Ascending aorta (tissue), 2 donors: ENCODE measurements at places on chromosomes 6 and 20.

GRCh38 chr6:139436200-139436956, 61.9 kb upstream of the CITED2 start:
- DNase-seq: no peak

- no peak for DNase-seq
Observed at GRCh38 chr6:94645191-94645590, 932.1 kb upstream of the MANEA start.

- DNase-seq: no peak
Observed at GRCh38 chr20:58168843-58169242, 59.6 kb downstream of the ANKRD60 start.

DNA sequence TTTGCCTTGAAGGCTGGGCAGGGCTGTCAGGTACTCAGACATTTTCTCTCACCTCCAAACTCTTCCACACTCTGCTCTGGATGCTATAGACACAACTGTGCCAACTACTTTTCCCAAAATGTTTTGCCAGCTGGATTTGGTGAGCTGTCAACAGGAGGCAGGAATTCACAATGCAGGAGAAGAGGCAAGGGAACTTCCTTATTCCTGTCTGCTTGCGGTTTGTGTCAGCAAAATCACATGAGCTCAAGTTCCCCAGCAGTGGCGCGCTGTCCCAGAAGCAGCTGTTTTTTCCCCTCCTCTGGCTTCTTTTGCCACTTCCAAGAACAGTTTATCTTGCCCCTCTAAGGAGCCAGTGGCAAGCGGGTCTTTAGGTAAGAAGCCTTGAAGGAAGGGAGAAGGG, 608.2 kb downstream of the PRKN start:
- DNase-seq: no peak

DNA sequence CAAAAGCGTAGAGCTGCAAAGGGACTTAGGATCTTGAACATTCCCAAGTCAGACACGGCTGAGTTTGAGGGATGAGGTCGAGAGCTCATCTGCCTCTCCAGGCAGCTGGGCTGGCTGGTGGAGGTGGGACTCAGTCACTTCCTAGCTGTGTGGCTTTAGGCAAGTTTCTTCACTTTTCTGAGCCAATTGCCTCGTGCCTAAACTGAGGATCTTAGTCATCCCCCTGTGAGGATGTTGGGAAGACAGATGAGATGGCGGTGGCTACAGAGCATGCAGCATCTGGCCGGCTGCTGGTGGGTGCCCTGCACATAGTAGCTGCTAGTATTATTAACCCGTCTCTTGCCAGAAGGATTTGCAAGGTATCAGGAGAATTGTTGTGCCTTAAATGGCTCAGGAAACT, 27.5 kb downstream of the TFAP2C start:
- DNase-seq: no peak

DNA sequence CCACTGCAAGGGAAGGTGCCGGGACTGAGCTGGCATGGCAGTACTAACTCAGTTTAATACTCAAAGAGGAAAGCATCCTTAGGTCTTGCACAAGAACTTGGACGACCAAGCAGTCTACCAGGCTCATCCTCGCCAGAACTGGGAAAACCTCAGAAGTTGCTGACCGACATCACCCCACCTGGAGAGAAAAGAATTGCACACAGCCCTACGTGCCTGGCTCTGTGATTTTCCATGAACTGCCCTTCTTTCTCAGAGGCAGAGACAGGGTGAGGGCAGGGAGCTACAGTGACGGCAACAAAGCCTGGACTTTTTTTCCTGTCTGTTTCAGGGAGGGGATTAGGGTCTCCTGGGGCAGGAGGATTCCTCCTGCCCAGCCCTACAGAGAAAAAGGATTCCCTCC, 8.0 kb downstream of the JAG1 start:
- DNase-seq: no peak

GRCh38 chr20:55417836-55418235, 587.5 kb downstream of the CBLN4 start:
- DNase-seq: no peak

DNA sequence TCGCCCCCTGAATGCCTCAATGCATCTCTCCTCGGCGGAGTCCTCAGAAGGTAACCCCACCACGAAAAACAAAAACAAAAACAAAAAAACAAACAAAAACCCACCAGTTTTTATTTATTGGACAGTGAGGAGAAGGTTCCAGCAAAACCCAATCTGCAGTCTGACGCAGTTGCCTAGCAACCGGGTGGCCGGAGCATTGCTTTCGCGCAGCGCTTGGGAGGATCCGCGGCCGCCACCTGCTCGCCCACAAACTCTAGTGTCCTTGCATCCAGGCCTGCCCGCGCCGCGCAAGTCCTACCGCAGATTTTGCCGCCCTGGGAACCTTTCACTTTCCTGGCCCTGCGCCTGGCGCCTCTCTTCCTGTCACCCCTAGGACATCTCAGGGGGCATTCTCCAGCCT, 17.6 kb downstream of the TFAP2B start:
- DNase-seq: no peak

DNA sequence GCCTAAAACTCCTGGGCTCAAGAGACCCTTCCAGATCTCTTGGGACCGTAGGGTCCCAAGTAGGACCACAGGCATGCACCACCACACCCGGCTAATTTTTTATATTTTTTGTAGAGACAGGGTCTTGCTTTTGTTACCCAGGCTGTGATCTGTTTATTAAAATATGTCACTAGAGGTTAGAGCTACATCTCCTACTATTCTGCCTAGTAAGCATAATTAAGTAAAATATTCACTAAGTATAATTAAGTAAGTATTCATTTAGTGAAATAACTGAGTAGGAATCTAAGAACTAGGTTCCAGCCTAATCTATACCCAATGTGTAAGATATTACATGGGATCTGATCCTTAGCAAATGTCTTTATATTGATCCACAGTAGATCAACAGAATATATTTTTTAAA, 40.2 kb upstream of the GCM1 start:
- no peak for DNase-seq

DNA sequence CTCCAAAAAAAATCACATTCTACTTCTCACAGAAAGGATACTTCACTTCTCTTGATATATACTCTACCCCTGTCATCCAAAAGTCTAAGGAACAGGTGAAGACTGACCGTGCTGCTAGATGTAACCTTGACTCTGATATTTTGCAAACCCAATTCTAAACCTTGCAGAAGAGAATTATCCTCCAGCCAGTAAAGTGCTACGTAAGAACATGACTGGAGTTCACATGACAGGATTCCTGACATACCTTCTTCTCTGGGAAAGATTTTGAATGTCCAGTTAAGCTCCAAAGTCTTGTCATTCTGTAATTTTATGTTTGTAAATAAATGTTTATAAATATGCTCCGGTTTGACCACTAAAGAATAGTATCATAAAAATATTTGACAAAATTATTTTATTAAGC, 35.8 kb downstream of the BTBD9 start:
- DNase-seq: no peak

DNA sequence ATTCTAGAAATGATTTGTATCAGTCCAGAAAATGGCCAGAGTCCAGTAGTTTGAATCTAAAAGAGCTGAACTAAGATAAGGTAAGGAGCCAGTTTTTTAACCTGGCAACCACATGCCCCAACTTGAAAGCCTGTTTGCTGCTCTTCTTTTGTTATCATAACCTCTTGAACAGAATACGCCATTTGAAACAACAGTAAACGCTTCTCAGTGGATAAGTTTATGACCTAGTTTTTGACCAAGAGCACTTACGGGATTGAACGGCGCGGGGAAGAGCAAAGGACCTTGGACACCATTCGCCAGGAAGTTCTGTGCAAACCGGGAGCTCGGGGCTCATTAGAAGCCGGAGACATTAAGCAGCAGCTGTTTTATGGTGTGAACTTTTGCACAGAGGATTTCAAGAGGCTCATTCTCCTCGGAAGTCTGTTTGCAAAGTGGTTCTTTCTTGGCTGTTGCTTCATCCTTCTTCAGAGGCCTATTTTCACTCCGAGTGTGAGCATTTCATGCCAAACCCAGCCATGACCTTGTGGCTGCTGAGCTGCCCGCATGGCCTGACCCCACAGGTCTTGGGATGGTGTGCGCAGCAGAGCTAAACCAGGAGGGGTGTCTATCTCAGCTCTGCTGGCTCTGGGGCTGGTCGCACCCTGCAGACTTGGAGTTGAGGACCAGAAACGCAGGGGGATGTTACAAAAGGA, 215.1 kb downstream of the SOX4 start:
- no peak for DNase-seq

GRCh38 chr6:34795836-34796425, 4.0 kb downstream of the BLTP3A start:
- DNase-seq: no peak

GRCh38 chr6:17677602-17678001, 29.1 kb downstream of the NUP153 start:
- DNase-seq: no peak

DNA sequence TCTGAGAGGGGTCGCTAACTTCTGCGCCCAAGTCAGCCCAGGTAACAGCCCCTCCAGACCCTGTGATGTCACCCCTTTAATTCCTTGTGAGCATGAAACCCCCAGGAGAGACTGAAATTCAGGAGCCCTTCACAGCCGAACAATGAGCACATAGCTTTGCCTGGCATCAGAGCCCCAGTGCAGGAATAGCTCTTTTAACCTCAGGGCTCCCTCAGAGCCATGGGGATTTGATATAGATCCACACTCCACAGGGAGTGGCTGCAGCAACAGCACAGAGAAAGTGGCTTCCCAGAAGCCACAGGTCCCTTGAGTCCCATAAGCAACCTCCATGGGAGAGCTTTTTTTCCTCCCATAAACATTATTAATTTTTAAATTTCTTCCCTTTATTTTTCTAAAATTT, 150.0 kb upstream of the MARCKS start:
- DNase-seq: no peak

DNA sequence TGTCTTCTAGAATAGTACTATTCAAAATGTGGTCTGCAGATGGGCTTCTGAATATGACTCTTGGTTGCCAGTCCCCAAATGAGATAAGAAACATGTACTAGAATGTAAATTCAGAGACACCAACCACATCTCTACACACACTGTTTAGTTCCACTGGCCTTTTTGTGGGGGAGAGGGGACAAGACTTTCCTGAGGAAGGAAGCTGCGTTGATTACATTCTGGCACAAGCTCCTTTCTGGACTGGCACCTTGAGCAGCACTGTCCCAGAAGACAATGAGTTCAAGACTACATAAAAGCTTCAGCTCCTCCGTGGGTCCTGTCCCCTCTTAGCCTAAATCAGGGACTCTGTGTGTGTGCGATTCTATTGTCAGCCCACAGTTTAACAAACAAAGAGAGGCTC, 6.9 kb upstream of the IYD start:
- DNase-seq: no peak

- no peak for DNase-seq
Observed at GRCh38 chr6:13560651-13561044, 13.8 kb upstream of the SIRT5 start.

DNA sequence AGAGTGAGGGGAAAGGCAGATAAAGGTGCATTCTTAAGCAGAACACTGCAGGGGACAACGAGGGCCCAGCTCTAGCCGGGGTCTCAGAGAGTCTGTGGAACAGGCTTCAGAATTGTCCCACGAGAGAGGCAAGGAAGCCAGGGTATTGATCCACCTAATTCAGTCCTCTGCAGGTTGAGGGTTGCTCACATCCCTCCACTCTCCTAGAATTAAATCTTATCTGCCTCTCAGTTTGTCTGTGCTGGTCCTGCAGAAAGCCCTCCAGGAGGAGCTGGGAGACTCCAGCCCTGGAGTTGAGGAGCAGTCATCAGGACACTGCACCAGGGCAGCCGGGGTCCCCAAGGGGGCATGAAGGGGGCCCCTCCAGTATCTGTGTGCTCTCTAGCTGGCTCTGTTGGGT, 39.1 kb downstream of the SLC24A3 start:
- peak; percentile 33 for DNase-seq

- DNase-seq: no peak
Observed at GRCh38 chr20:53723621-53724020, 130.0 kb upstream of the ZNF217 start.

DNA sequence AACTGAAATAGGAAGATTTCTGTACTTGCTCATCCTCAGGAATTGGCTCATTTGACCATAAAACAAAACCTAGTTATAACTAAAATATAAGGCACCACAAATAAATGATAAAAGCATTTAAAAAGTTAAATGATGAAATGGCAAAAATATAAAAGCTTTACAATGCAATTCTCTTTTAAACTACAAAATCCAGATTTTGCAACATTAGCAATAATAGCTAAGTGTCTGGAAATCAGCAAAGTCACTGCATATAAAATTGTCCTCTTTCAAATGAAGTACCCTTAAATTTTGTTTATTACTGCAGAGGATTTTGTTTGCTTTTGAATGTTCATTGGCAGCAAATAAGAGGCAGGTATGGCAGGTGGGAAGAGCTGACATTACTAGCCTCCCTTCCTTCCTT, 270.4 kb upstream of the RSPO3 start:
- no peak for DNase-seq

GRCh38 chr6:44833248-44833647, 445.7 kb downstream of the CDC5L start:
- DNase-seq: no peak

GRCh38 chr20:6660441-6660840, 107.0 kb upstream of the BMP2 start:
- no peak for DNase-seq

DNA sequence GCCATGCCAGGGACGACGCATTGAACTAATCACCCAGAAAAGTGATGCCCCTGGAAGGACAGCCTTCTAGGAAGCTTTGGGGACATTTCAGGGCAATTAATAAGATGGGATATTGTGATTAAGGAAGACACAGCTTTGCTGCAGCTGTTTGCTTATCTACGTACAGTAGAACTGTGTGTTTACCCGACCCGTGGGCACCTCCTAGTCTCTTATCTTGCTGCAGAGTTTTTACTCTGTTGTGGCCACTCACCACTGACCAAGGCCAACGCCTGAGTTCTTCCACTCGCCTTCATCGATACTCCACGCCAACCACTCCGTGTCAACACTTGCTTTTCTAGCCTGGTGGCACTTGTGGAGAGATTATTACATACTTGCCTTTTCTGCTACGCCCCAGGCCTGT, 105.9 kb upstream of the MLN start:
- no peak for DNase-seq

DNA sequence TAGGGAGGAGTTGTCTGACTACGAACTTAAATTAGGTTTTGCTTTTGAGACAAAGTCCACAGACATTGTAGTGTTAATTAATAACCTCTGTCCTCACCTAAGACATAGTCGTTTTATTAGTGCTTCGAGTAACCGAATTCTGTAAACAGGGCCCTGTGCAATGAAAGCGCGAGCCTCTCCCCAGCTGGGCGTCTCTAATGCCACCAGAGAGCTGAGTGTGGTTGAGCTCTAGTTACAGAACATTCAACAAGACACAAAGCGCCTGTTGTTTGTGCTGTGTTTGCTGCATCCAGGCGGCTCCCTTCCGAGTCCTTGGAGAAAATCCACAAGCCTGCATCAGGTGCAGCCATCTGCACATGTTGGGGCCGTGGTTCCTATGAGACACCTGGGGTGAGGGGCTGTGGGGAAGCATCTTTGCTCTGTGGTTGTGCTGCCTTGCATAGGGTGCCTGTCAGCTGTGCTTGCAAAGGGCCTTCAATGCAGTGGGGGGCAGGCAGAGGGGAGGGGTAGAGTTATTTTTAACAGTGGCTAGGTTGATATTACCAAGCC, 63.9 kb downstream of the CD164 start:
- DNase-seq: no peak

DNA sequence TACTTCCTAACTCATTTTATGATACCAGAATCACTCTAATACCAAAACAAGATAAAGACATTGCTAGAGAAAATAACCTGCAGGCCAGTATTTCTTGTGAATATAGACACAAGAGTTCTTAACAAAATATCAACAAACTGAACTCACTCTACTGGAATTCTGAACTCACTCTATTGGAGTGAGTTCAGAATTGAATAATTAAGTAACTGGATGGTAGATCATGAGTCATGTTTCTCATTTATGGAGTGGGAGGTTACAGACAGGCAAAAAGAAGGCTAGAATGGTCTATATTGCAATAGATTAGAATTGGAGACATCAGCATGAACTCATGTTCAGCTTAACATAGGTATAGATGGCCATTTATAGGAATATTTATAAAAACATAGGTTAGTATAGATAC, 26.6 kb upstream of the C6orf58 start:
- no peak for DNase-seq
